ENCODE measurements at places on chromosomes 1 and 21.
A peak's percentile ranks its signal among the peaks of the same experiment; 100 is the strongest.

- no peak for DNase-seq
These were observed 37.0 kb downstream of the ZBTB8B start for GRCh38 chr1:32501865-32502264.

DNA sequence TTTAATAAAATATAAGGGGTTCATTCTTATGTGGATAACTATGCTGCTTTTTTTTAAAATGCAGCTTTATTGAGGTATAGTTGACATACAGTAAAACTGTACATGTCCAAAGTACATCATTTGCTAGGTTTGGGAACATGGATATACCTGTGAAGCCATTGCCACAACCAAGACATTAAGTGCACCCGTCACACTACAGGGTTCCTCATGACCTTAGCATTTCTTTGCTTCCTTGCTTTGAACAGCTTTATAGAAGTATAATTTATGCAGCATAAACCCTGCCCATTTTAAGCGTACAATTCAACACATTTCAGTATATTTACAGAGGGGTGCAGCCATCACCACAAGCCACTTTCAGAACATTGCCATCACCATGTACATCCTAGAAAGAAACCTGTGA is 26.3 kb downstream of the FHAD1 start:
- DNase-seq = no peak

- no peak for DNase-seq
These were observed 36.4 kb upstream of the ETS2 start for GRCh38 chr21:38769191-38769780.

- no peak for DNase-seq
These were observed 250.8 kb upstream of the FGGY start for GRCh38 chr1:59046134-59046533.

GRCh38 chr1:11664336-11665065 is 501 bp downstream of the FBXO6 start:
- DNase-seq = peak; percentile 70

- no peak for DNase-seq
These were observed 38.8 kb downstream of the PDPN start for GRCh38 chr1:13622446-13622845.
